GM23338 (cell line): ENCODE measurements at places on chromosomes 16 and 17. TPM values are rescaled to one million over a fixed set of nuclear protein-coding genes. Genes with fewer than 3 reads are reported as not detected.

- H3K27me3 ChIP-seq: no peaks in the 10 kb centered on the region
- no peak overlapping the region for H3K4me3 ChIP-seq
- no peak overlapping the region for H3K27ac ChIP-seq
- peaks cover 13% of the 10 kb centered on the region for H3K4me1 ChIP-seq
- no peak for DNase-seq
Measured at GRCh38 chr16:4763791-4764190, 3.2 kb downstream of the ZNF500 start.

- H3K27me3 ChIP-seq: no peaks in the 10 kb centered on the region
- peaks cover 32% of the 10 kb centered on the region for H3K4me1 ChIP-seq
- H3K4me3 ChIP-seq: peak overlapping the region; percentile 83
- peak overlapping the region; percentile 84 for H3K27ac ChIP-seq
Measured at GRCh38 chr17:2396192-2396567, 4.7 kb downstream of the MNT start.

DNA sequence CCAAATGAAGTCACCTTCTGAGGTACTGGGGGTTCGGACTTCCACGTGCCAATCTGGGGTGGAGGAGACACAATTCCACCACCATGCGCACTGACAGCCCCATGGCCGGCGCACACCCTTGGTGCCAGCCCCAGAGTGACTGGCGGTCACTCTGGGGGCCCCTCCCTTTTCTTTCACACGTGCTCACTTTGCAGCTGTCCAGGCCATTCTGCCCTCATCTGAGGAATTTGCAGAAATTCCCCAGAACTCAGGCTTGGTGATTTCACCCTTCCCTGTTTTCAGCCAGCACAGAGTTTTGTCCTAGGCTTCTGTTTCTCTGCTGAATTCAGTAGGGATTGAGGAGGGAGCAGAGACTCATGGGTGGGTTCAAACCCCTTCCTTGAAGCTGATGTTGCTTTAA lies 54.8 kb downstream of the CDRT4 start:
- DNase-seq: no peak
- no peaks in the 10 kb centered on the region for H3K4me1 ChIP-seq
- H3K4me3 ChIP-seq: no peak overlapping the region
- H3K36me3 ChIP-seq: no peaks in the 10 kb centered on the region
- no peaks in the 10 kb centered on the region for H3K27me3 ChIP-seq
- H3K27ac ChIP-seq: no peak overlapping the region

GRCh38 chr17:79811011-79811867 lies 14.4 kb upstream of the CBX8 start:
- peak overlapping the region; percentile 41 for H3K4me3 ChIP-seq
- H3K4me1 ChIP-seq: peaks cover 38% of the 10 kb centered on the region
- H3K36me3 ChIP-seq: no peaks in the 10 kb centered on the region
- peaks cover 94% of the 10 kb centered on the region for H3K27me3 ChIP-seq
- no peak for DNase-seq

GRCh38 chr17:10724546-10725195 lies 5.2 kb downstream of the TMEM220 start:
- H3K27ac ChIP-seq: no peak overlapping the region
- no peaks in the 10 kb centered on the region for H3K36me3 ChIP-seq
- 0 out of 2 replicates have a peak, but pooled peaks cover 5% of the 10 kb centered on the region for H3K4me1 ChIP-seq
- peaks cover 3% of the 10 kb centered on the region; the same call in 1 of the 2 replicates for H3K27me3 ChIP-seq

- no peak overlapping the region for H3K27ac ChIP-seq
- H3K36me3 ChIP-seq: no peaks in the 10 kb centered on the region
- no peak for DNase-seq
- no peaks in the 10 kb centered on the region for H3K27me3 ChIP-seq
Measured at GRCh38 chr17:79690466-79690865, 40.3 kb upstream of the ENPP7 start.

GRCh38 chr16:75103994-75104393 lies 12.6 kb downstream of the LDHD start:
- no peaks in the 10 kb centered on the region for H3K27me3 ChIP-seq
- H3K4me3 ChIP-seq: no peak overlapping the region
- no peaks in the 10 kb centered on the region for H3K36me3 ChIP-seq
- H3K27ac ChIP-seq: no peak overlapping the region
- H3K4me1 ChIP-seq: peaks cover 18% of the 10 kb centered on the region
- DNase-seq: no peak

- H3K27me3 ChIP-seq: peaks cover 38% of the 10 kb centered on the region
- peaks cover 7% of the 10 kb centered on the region for H3K4me1 ChIP-seq
Measured at GRCh38 chr17:79849953-79850352, 10.7 kb upstream of the CBX4 start.

GRCh38 chr17:18917506-18918032 lies 34.4 kb upstream of the SLC5A10 start:
- H3K36me3 ChIP-seq: peaks cover 1% of the 10 kb centered on the region
- DNase-seq: no peak
- no peaks in the 10 kb centered on the region for H3K27me3 ChIP-seq
- no peak overlapping the region for H3K27ac ChIP-seq
- H3K4me1 ChIP-seq: no peaks in the 10 kb centered on the region
- H3K4me3 ChIP-seq: no peak overlapping the region

DNA sequence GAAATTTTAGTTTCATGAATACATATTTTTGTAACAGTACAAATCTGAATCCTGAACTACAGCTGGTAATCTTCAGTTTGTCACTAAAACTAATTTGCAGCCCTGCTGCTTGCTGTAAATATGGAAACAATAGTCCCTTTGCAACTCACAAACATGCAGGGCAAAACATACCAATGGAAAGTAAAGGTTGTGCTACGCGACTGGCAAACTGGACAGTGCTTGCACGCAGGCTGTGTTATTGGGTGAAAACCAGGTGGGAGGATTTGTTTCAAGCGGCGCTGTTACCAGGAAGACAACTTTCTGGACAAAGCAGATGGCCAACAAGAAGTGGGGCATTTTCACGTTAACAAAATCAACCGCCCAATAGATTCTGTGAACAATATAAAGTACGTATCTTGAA lies 93.5 kb downstream of the CDYL2 start:
- no peak for DNase-seq
- no peak overlapping the region for H3K4me3 ChIP-seq
- H3K27ac ChIP-seq: no peak overlapping the region

DNA sequence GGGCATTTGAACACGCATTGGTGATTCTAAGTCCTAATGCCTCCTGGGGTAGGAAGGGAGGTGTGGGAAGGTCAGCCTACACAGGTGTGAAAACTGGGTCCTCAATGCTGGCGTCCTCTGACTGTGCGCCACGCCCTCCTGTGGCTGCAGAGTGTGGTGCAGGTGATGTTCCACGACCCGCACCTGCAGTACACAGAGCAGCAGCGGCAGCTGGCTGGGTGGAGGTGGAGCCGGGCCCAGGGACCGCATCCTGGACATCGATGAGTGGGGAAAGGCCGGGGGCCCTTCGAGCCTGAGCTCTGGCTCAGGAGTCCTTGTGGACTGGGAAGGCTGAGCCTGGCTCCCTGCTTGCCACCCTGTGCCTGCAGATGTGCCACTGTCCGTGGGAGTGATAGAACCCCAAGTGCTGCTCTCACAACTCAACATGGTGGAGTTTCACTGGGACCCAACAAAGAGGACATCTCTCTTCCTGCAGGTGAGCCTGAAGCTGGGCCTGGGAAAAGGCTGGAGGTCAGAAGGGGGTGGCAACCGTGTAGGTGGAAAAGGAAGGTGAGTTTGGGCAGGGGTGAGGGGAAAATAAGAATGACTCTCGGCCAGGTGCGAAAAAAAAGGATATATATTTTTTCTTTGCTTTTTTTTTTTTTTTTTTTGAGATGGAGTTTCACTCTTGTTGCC lies 14.0 kb upstream of the STAC2 start:
- H3K4me1 ChIP-seq: no peaks in the 10 kb centered on the region; the same call in 1 of the 2 replicates
- H3K4me3 ChIP-seq: peak overlapping the region; percentile 39; the same call in 1 of the 2 replicates
- DNase-seq: peak; percentile 92
- no peaks in the 10 kb centered on the region for H3K27me3 ChIP-seq
- H3K27ac ChIP-seq: no peak overlapping the region

DNA sequence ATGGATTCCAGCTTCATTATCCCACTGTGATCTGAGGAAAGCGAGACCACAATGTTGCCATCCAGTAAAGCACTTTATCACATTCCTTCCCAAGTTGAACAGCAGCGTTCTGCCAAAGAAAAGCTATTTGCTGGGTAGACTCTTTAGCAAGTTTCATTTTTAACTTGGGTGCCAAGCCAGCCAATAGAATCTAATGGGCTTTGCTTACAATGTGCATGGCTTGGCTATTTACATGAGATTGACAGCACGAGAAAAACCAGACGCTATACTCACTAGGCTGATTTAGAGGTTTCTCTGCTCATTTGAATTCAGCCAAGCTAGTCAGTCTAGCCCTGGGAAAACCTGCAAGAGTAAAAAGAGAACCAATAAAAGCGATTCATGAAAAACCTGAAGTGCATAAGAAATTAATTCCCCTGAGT lies 108.9 kb downstream of the CDH13 start:
- no peak overlapping the region for H3K27ac ChIP-seq
- H3K4me3 ChIP-seq: no peak overlapping the region
- no peaks in the 10 kb centered on the region for H3K4me1 ChIP-seq
- no peak for DNase-seq
- no peaks in the 10 kb centered on the region for H3K36me3 ChIP-seq

DNA sequence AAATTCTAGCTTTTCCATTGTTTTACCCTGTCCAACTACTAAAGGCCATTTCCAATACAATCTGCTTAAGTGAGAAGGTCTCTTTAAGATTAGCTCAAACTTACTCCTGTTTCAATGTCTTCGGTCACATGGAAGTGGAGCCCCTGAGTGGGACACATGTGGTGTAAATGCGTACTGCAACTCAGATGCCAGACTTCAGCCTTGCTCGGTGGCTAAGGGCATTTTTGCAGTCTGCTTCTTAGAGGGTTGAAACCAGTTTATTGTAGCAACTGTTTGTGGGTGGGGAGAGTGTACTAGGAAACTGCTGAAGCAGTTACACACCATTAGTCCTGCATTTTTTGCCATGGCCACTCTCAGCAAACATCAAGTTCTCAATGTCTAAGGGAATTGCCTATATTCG lies 140.6 kb downstream of the PARN start:
- no peaks in the 10 kb centered on the region for H3K27me3 ChIP-seq
- DNase-seq: peak; percentile 79
- H3K4me3 ChIP-seq: no peak overlapping the region
- no peak overlapping the region; the same call in 1 of the 2 replicates for H3K27ac ChIP-seq
- peaks cover 28% of the 10 kb centered on the region for H3K4me1 ChIP-seq

DNA sequence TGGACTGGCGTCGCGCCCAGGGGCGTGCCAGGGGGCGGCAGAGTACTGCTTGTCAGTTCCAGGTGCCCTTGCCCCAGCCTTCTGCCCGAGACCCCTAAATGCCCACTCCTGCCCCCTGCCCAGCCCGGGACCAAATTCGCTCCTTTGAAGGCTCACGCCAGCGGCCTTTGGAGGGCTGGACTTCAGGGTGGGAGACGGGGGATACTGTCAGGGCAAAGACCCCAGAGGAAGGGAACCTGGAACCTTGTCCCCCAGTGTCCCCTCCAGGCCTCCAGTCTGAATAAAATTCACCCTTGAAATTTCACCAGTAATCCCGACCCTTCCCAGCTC lies 737 bp downstream of the OTOP3 start:
- no peak for DNase-seq
- peak overlapping the region; percentile 58 for H3K4me3 ChIP-seq
- H3K36me3 ChIP-seq: no peaks in the 10 kb centered on the region
- H3K27me3 ChIP-seq: peaks cover 79% of the 10 kb centered on the region
- no peaks in the 10 kb centered on the region for H3K4me1 ChIP-seq

- peaks cover 14% of the 10 kb centered on the region for H3K4me1 ChIP-seq
- no peaks in the 10 kb centered on the region for H3K36me3 ChIP-seq
- DNase-seq: peak; percentile 90
- peak overlapping the region; percentile 66 for H3K4me3 ChIP-seq
Measured at GRCh38 chr17:50931144-50931908, 65.2 kb upstream of the TOB1 start.

GRCh38 chr17:3935140-3935542 lies 18.9 kb upstream of the P2RX1 start:
- H3K4me1 ChIP-seq: no peaks in the 10 kb centered on the region
- no peak overlapping the region for H3K4me3 ChIP-seq
- H3K27me3 ChIP-seq: no peaks in the 10 kb centered on the region
- no peaks in the 10 kb centered on the region for H3K36me3 ChIP-seq
- peak; percentile 93 for DNase-seq

KIFC3 gene
- total RNA-seq: 11.5 and 12.5 TPM in 2 replicates

ATP1B2 gene
- total RNA-seq: 11.2 and 14.9 TPM in 2 replicates

NACA2 gene
- total RNA-seq: not detected in 2 replicates

BCO1 gene
- 0.28 TPM in 1 of 2 replicates, not detected in the other for total RNA-seq

TSPAN10 gene
- total RNA-seq: 0.31 and 0.66 TPM in 2 replicates

CPHXL gene
- total RNA-seq: not detected in 2 replicates

NEK8 gene
- 13.2 and 14.9 TPM in 2 replicates for total RNA-seq

ARHGAP44 gene
- 10.1 and 16.4 TPM in 2 replicates for total RNA-seq

SLC38A8 gene
- not detected in 2 replicates for total RNA-seq
